Stimulated activated CD8-positive, alpha-beta memory T cell treated with anti-CD3 and anti-CD28 coated beads, Interleukin-7, amount 100 ng/mL, for 1 hour (primary cell): ENCODE measurements at places on chromosomes 11 and 22.

DNA sequence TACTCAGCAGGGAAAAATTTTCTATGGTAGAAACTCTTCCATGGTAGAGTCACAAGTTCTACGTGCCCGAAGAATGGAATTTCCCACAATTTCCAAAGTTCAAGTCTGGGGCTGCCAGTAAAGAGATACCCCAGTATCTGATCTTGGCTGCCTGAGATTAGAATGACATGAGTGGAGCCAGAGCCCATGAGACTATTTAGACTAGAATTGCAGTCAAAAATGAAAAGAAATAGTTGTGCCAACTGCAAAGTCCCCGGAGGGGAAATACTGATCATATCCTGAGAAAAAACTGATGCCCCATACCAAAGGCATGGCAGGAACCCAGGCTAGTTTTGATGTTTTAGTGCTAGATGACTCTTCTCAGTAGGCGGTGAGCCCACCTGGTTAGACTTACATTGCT, 11.2 kb downstream of the MAJIN start:
- DNase-seq, result no peak

DNA sequence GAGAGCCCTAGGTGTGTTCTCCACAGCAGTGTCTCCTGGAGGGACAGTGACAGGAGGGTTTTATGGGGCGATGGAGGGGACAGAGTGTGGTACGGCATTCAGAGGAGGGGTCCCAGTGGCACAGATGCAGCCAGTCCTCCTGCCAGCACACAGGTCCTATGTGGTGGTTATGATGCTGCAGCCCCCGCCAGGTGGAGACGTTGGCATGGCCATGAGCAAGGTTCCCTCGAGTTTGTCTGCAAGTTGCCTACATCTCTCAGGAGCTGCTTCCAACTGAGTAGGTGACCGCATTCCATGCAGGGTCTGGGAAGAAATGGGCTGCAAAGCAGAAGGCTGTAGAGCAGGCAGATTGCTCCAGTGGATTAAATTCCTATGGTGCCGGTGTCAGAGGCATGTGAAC, 646.0 kb downstream of the TBC1D22A start:
- no peak for DNase-seq

GRCh38 chr11:34387653-34388052, 29.8 kb upstream of the ABTB2 start:
- no peak for DNase-seq

DNA sequence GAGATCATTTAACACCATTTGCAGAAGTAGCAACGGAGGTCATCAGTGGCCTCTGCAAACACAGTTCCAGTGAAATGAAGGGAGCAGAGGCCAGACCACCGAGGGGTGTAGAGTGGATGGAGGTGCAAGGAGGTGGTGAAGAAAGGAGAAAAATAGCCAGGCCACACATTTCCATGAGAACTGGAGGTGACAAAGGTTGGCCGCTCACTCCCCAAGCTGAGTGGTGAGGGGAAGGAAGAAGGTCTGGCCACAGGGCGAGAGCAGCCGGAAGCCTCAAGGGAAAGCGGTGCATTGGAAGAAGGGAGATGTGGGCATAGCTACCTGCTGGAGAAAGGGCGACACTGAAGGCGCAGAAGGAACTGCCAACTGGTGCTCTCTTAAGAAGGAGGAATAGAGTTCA, 20.1 kb upstream of the TMPRSS4 start:
- DNase-seq, result no peak

- DNase-seq, result no peak
Measured at GRCh38 chr11:20754933-20755332, 85.5 kb downstream of the NELL1 start.

GRCh38 chr11:57476757-57477506, 16.6 kb downstream of the RTN4RL2 start:
- no peak for DNase-seq

DNA sequence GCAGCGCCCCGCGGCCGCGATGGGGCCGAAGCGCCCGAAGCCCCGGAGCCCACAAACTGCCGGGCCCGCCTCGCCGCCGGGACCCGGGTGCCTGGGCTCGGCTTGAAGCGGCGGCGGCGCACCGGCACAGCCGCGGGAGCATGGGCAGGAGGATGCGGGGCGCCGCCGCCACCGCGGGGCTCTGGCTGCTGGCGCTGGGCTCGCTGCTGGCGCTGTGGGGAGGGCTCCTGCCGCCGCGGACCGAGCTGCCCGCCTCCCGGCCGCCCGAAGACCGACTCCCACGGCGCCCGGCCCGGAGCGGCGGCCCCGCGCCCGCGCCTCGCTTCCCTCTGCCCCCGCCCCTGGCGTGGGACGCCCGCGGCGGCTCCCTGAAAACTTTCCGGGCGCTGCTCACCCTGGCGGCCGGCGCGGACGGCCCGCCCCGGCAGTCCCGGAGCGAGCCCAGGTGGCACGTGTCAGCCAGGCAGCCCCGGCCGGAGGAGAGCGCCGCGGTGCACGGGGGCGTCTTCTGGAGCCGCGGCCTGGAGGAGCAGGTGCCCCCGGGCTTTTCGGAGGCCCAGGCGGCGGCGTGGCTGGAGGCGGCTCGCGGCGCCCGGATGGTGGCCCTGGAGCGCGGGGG, 346 bp downstream of the FJX1 start:
- DNase-seq, result no peak

DNA sequence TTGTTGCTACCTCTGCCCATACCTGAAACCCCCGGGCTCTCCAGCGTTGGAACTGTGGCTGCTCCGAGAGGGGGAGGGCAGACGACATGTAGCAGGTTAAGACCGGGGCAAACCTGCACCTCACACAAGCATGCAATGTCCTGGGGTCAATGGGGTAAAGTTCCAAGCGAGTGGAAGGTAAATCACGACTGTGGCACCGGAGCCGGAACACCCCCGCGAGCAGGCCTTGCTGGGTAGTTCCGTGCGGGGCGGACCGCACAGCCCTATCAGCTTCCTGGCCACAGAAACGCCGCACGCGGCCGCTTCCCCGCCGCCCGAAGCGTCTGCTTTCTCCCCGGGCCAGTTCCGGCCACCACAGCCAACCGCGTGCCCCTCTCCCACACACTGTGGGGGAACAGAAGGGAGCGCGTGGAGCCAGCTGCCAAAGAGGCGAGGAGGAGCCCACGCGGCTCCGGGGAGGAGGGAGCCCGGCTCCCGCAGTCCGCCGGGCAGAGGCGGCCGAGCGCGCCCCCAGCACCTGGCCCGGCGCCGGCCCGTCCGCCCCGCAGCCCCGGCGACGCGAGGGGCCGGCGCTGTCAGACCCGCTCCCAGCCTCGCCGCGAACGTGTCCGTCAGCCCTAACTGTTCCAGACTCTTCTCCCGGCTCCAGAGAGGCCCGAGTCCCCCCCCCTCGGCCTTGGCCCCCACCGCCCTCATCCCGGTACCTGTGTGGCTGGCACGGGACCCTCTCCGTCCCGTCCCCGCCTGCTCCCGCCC, 1.6 kb downstream of the SPTBN2 start:
- no peak for DNase-seq

DNA sequence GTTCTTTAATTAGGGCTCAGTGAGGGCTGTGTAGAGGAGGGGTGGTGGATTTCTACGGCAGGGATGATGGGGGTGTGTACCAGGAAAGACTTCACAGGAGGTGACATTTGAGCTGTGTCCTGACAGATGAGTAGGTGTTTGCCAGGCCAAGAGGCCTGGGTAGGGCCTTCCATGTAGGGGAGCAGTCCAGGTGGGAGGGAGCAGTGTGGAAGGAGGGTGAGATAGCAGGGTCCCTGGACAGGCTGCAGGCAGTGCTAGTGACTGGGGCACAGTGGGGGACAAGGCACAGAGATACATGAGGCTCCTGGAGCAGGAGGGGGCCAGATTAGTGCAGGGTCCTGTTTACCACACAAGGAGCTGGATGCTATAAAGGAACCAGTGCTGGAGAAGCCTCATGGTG, 147.9 kb upstream of the CADM1 start:
- DNase-seq, result no peak

GRCh38 chr11:69301455-69302401, 7.8 kb downstream of the MYEOV start:
- no peak for DNase-seq

GRCh38 chr11:36248436-36248835, 40.8 kb downstream of the COMMD9 start:
- no peak for DNase-seq

GRCh38 chr11:13897646-13898276, 64.8 kb upstream of the SPON1 start:
- no peak for DNase-seq

DNA sequence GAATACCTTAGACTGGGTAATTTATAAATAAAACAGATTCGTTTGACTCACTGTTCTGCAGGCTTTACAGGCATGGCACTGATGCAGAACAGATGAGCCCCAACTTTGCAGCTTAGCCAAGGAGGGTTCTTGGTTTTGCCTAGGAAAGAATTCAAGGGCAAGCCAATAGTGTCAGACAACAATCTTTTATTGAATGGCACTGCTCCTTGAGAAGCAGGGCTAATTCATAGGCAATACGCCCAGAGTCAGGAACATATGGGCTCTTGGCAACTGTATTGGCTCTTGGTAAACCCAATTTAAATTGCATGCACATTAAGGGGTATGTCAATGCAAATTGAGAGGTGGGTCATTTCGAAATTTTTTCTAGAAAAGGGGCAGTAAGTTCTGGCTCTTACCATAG, 87.9 kb downstream of the RAB38 start:
- no peak for DNase-seq

DNA sequence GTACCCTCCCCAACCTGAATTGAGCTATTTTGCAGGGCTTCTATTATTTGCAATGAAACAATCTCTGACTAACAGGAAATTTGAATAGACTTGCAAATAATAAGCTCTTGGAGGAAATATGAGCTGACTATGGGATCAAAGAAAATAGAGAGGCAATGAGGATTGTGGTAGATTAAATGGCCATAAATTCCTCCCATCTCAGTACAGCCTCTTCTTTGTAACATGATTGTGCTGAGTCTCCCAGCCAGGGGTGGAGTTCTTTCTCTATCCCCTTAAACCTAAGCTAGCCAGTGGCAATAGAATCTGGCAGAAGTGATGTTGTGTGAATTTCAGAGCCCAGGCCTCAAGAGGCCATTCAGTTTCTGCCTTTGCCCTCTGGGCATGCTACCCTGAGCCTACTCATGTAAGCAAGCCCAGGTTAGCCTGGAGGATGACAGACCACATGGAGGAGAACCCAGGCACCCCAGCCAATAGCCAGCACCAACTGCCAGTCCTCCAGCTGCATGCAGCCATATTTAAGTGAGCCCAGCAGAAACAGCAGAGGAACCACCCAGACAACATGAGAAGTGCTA, 86.8 kb upstream of the TP53I11 start:
- no peak for DNase-seq

DNA sequence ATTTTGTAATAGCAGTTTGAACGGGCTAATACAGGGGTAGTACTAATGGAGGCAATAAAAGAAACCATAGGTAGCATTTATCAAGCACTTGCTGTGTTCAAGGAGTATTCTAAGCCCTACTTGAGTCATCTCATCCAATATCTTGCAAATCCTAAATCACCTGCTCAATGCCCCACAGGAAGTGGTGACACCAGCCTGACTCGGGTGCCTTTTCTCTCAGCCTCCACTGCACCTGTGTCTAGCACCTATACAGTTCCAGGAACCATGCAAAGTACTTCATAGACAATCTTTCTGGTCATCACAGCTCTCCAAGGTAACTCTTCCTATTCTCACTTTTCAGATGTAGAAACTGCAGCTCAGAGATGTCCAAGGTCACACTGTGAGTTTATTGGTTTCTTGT, 98.0 kb downstream of the PRR5L start:
- DNase-seq, result no peak

DNA sequence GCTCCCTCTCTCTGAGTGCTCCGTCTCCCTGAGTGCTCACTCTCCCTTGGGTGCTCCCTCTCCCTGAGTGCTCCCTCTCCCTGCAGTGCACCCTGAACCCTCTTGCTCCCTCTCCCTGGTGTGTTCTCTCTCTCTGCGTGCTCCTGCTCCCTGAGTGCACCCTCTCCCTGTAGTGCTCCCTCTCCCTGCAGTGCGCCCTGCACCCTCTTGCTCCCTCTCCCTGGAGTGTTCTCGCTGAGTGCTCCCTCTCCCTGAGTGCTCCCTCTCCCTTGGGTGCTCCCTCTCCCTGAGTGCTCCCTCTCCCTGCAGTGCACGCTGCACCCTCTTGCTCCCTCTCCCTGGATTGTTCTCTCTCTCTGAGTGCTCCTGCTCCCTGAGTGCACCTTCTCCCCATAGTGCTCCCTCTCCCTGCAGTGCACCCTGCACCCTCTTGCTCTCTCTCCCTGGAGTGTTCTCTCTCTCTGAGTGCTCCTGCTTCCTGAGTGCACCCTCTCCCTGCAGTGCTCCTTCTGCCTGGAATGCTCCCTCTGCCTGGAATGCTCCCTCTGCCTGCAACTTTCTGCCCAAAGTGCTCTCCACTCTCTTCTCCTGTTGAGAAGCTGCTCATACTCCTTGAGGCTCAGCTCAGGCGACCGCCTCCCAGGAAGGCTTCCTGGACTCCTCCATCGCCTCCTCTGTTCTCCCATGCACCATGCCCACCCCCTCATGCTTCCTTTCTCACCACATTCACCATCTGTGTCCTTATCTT, 48.4 kb upstream of the WNT7B start:
- DNase-seq, result no peak

GRCh38 chr22:47653921-47654320, 891.5 kb downstream of the TBC1D22A start:
- DNase-seq, result no peak

GRCh38 chr11:119469506-119469905, 46.5 kb upstream of the THY1 start:
- no peak for DNase-seq

- no peak for DNase-seq
Measured at GRCh38 chr22:19434401-19434800, 2.1 kb downstream of the MRPL40 start.

GRCh38 chr11:74633406-74634393, 41.3 kb downstream of the POLD3 start:
- DNase-seq, result no peak

DNA sequence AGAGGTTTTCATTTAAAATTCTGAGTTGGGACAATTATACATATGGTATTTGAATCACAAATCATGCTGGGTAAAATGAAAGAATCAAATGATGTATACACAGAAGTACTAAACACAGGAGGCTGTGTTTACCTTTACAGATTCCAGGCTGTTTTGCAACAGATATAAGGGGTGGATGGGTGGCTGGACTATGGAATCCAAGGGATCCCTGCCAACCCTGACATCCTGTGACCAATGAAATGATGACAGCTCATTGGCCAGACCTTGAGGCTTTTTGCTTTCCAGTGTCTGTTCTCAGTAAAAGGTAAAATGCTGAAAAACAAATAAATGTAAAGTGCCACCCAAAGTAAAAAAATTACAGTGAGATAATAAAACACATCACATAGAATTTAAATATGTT, 3.3 kb upstream of the DDI1 start:
- no peak for DNase-seq

- DNase-seq, result no peak
Measured at GRCh38 chr22:35568751-35569739, 28.4 kb downstream of the RASD2 start.

GRCh38 chr11:131311776-131312514, 58.5 kb upstream of the NTM start:
- no peak for DNase-seq

- no peak for DNase-seq
Measured at GRCh38 chr22:22128440-22128839, 116.1 kb upstream of the VPREB1 start.

DNA sequence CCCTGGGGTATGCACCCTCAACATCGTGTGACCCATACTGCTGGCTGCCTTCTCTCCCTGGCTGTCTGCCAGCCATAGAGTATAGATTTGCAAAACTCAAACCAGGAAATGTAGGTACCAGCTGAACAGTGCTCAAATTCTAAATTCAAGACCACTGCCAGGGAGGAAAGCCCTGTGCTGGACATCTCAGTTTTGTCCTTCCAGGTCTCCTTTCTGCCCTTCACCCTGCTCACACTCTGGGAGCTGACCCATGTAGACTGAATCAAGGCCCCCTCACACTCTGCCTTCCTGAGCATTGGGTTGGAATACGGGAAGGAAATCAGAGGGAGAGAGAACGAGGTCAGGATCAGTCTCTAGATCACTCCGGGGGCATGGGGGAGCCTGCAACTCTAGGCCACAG, 12.4 kb upstream of the DRD2 start:
- no peak for DNase-seq
